ENCODE measurements at places on chromosomes 4 and X.

DNA sequence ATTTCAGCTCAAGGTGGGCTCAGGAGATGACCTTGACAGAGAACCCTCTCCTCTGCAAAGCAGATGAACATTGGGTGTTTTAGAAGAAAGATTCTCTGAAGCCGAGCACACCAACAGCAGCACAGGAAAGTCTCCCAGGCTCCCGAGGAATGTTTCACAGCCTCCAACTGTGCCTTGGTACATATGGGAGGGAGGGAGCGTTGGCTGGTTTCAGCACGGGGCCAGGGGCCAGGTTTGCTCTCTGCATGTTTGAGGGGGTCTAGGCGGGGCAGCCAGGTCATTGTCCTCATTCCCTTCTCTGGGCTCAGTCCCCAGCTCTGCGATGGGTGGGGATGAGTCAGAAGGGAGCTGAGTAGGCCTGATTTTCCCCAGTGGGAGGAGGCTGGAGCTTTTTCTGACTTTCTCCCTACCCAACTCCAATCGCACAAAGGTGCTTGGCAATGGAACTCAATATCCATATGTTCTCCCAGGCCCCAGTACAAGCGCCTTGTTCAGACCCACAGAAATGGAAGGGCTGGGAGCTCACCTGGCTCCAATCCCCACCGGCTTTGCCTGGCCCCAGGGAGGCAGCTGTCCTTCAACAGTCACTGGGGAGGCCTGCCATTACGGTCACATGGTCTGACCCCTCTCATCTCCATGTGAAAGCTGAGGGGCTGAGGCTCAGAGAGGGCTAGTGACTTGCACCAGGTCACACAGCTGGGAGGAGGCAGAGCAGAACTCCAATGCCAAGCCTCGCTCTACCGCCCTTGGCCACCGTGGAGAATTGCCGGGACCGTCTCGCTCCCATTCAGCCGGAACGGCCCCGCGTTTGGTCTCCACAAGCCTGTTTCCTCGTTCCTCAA lies 108.4 kb upstream of the AFAP1 start:
- peak; percentile 62 for DNase-seq

GRCh38 chr4:69518102-69518501 lies 22.4 kb upstream of the UGT2B4 start:
- DNase-seq, result no peak

GRCh38 chr4:95050980-95051701 lies 293.4 kb downstream of the BMPR1B start:
- DNase-seq, result peak; percentile 14

DNA sequence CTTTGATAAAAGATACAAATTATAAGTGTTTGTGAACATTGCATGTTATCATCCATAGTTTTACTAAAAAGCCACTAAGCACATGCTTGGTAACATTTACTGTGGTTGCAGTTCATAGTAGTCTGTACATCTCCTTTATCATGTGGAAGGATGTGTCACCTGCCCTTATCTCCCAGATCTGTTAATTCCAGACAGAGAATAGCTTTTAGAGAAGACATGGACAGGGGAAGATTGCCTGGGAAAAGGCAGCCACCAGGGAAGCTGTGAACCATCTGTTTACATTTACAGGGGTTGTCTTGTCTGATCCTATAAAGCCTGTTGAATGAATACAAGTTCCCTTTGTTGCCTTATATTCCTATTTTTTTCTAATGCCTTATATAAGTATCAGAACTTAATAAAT lies 396.0 kb downstream of the FAT4 start:
- no peak for DNase-seq

DNA sequence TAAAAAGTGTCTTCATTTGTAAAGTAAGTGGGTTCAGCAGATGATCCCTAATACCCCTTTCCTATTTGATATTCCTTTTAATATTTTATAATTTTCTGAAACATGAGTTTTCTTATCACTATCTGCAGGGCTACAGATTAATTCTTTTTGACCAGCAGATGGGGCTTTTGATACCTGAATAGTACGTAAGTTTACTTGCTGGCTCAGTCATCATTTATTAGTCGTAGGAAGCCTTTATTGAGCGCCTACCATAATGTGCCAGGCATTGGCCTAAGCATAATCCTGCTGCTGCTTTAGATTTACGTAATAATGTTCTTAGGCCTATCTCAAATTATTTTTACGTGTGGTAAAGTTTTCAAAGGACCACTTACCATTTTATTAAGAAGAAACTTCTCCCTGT lies 33.1 kb downstream of the OSTC start:
- DNase-seq, result no peak

GRCh38 chrX:45745479-45745878 lies 544.8 kb upstream of the DIPK2B start:
- no peak for DNase-seq

DNA sequence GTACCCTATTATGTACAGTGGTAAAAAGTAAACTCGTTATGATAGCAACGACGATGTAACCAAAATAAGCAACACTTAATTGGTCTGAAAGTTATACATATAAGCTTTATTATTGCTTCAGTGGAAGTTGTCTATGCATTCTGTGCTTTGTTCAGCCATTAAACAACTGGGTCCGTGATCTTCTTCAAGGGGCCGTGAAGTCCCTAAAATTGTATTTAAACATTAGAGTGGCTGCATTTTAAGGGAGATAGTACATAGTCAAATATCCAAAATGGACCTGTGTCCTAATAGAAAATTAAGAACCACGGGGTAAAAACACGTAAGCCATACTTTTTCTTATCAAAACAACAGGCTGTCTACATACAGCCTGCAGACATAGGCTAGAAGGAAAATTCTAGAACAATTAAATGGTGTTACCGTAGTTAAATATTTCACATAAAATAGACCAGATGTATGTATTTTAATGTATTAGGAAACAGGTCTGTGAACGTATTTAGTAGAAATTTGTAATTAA lies 2.1 kb downstream of the GUCY1A1 start:
- DNase-seq, result no peak

DNA sequence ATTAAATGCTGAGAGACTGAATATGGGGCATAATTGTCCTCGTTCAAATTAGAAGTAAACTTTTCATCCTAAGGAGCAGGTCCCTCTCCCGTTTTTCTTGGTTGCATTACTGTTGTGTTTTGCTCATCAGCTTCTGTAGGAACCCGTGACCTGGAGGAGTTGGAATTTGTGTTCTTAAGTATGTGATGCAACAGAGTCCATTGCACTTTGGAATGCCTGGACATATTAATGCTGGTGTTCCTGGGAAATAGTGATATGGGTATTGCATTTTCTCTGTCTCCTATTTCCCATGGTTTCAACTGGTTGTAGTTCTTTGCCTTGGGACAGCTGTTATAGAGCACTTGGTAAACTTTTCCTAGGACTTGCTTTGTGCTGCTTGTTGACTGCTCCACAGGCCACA lies 417.8 kb upstream of the LCORL start:
- DNase-seq, result no peak

DNA sequence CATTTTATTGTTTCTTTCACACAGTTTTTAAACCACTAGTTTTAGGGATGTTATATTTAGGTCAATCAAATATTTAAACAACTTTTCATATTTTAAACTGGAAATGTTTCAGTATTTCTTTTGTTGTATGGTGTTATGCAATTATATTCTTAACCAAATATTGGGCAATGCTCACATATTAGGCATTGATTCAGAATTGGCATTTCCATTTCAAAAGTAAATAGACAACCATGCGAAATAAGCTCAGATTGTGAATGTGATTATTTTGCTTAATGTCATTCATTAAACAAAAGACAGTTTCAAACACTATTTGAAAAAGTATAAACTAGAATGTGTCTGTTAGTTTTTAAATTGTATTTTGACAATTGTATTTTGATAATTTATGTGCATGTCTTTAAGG lies 36.9 kb downstream of the ARAP2 start:
- no peak for DNase-seq

DNA sequence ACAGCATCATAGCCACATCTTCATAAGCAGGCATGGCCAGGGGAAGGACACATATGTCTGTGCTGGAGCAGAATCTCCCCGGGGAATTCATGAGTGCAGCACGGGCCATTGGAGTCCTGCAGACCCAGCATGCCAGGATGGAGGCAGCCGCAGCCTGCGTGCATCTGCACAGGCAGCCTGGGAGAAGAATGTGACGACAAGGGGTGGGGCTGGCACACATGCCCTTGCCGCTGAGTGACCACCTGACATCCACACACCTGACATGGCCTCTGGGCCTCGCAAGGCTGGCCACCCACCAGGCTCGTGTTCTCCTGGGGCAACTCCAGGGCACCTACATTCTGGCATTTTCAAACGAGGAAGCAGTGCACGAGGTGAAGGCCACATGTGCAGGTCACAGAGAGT lies 66.2 kb upstream of the AFAP1 start:
- no peak for DNase-seq

GRCh38 chr4:101724093-101724492 lies 66.4 kb upstream of the BANK1 start:
- DNase-seq, result no peak

- no peak for DNase-seq
Measured at GRCh38 chrX:147322496-147322895, 508.0 kb upstream of the CXorf51A start.

DNA sequence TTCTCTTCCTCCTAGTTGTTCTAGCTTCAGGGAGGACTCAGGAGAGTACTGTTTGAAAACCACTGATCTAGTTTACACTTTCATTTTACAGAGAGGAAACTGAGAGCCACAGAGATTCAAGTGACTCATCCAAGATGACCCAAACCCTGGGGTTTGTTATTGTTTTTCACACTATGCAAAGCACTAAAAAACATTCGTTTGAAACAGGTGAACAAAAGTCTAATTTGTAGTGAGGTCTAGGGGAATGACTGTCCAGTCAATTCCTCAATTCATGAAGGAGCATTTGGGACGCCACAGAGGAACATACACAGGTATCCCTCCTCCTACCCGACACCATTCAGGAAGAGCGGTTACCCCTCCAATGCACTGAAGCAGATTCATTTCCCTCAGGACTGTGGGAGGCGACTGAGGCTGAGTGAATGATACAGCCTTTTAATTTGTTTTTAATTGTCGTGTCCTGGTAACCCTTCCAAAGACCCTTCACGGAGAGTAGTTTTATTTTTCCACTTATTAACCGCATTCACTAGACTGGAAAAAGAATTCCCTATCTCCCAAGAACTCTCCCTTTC lies 30.3 kb downstream of the TLR10 start:
- no peak for DNase-seq

DNA sequence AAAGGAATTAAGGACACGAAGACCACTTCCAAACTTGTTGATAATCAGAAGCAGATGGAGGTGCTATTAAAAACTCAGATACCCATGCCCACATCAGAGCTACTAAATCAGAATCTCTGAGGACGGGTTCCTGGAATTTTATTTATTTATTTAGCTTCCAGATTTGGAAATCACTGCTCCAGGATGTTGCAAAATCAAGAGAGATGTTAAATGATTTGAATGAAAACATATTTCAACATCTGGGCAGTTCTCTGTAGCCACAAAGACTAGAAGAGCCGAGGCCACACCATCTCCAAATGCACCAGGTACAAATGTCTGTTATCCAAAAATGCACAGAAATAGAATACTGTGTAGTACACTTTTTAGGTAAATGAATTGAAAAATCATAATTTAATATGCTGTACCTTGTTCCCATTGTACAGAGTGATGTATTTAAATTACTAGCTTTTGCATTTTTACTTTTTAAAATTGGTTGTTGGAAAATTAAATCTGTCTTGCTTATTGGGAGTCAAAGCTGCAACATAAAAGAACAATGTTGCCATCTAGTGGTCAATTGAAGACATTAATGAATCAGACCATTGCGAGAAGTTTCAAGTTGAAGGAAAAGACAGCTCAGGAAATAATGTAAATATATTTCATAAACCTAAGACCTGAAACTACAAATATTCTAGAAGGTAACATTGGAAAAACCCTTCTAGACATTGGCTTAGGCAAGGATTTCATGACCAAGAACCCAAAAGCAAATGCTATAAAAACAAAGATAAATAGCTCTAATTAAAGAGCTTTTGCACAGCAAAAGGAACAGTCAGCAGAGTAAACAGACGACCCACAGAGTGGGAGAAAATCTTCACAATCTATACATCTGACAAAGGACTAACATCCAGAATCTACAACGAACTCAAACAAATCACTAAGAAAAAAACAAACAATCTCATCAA lies 151.3 kb upstream of the TTC29 start:
- no peak for DNase-seq

DNA sequence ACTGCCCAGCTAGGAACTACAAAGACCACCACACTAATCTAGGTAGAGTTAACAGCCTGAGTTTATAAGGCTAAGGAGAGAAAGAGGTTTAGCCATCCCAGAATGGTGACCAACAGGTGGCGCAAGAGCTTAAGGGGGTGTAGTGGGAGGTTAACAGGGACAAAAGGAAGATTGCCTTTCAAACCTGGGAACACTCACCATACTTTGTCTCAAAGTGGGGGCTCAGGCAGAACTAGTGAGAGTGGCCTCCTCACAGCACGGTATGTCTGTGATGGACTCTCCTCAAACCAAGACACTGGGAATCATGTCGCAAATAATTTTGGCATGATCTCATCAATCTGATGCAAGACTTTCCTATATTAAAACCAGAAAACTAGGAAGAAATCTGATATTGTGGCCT lies 23.4 kb downstream of the CCNI start:
- no peak for DNase-seq

DNA sequence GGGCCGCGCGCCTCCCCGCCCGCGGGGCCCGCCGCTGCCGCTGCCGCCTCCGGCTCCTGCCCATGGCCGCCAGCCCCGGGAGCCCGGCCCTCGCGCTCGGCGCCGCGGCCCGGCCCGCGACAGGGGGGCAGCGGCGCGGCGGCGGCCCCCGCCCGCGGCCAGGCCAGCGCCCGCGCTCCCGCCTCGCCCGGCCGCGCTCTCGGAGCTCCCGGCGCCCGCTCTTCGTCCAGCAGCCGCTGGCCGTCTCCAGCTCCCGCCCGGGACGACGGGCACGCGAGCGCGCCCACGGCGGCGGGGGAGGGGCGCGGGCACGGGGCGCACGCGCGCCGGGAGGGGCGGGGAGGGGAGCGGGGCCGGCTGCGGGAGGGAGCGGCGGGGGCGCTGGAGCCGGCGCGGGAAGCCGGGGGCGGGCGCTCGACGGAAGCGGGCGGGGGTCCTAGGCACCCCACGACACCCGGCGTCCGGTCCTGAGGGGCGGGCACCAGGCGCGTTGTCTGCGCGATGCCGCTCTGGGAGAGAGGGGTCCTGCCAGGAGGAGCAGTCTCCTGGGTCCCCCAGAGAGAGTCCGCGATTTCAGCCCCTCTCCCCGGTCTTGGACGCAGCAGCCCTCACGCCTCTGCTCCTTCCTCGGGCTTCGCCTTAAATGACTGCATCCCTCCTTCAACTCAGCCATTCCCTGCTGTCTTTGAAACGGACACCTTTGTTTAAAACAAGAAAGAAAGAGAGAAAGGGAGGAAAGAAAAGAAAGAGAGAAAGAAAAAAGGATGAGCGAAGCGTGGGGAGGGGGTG lies 490 bp upstream of the PDZD4 start:
- DNase-seq, result no peak

DNA sequence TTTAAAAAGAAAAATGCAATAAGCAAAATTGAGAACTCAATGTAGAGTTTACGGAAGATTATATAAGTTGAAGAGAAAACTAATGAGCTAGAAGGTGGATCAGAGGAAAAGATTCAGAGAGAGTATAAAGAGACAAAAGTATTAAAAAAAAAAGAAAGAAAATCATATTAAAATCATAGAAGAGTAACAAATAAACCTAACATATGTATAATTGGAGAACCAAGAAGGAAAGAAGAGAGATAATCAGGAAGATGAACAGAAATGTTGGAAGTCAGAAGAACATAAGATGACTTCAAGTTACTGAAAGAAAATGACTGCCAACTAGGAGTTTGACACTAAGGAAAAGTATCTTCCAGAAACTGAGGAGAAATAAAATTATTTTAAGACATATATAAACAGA lies 34.3 kb upstream of the ANTXR2 start:
- DNase-seq, result no peak

Data from anterior cingulate cortex (tissue), 58 donors.